Jurkat, Clone E6-1 (cell line): ENCODE measurements at places on chromosomes 1 and 21.

DNA sequence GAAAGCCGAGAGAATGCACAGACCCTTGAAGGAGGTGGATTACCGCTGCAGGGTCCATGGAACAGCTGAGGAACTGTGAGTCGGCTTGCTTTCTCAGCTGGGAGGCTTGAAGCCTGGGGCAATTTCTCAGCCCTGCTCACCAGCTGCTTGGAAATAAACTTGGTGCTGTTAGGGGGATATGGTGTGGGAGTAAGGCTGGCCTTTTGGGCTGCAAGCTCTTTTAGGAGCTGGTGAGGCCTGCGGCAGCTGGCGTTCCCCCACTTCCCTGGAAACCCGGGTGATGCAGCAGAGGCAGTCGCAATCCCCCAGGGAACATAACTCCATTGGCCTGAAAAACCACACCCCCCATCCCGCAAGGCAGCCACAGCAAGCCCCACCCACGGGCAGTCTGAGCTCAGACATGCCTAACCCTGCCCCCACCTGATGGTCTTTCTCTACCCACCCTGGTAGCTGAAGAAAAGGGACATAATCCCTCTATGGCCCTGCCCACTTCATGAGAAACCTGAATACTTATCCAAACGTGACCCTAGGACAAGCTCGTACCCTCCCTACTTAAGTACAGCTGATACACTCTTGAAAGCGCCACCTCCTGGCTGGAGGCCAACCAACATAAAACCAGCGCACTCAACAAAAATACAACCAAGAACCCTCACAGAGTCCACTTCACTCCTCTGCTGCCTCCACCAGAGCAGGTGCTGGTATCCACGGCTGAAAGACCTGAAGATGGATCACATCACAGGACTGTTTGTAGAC lies 1995.8 kb downstream of the NCAM2 start:
- DNase-seq: peak; percentile 1

GRCh38 chr1:32869923-32870614 lies 643 bp downstream of the FNDC5 start:
- DNase-seq: no peak

GRCh38 chr1:89519779-89520358 lies 4.8 kb upstream of the LRRC8B start:
- peak; percentile 47 for DNase-seq

DNA sequence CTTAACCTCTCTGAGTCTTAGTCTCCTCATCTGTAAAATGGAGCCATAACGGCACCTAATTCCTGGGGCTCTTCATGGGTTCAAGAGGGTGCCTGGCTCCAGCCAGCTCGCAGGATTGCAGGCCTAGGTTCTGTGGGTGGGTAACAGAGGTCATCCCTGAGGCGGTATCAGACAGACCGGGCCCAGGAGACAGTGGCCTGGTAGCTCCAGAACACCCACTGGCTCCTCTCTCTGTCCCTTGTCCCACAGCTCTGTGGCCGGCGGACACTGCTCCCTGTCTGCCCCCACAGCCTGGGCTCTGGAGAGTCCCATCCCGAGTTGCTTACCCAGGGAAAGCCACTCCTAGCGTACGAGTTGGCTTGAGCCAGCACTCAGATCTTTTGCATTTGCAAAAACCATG lies 150.3 kb downstream of the PEX14 start:
- DNase-seq: no peak

DNA sequence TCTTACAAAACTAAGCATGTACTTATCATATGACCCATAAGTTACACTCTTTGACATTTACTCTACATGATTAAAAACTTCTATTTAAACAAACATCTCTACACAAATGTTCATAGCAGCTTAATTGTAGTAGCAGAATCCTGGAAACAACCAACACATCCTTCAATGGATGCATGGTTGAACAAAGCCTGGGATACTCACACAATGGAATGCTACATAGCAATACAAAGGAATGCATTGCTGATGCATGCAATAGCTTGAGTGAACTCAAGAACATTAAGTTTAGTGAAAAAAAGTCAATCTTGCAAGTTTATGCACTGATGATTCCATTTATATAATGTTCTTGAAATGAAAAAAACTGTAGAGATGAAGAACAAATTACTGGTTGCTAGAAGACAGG lies 686.9 kb downstream of the LRRIQ3 start:
- no peak for DNase-seq

GRCh38 chr1:64469977-64470664 lies at the start of gene CACHD1:
TSS of gene CACHD1 (plus strand) at chr1:64470129. CDS start at chr1:64470745, 616 bp downstream.
- peak; percentile 62 for DNase-seq

GRCh38 chr1:180800945-180801344 lies 111.8 kb upstream of the KIAA1614 start:
- no peak for DNase-seq

GRCh38 chr1:167718914-167719691 lies 2.7 kb upstream of the MPZL1 start:
- no peak for DNase-seq

DNA sequence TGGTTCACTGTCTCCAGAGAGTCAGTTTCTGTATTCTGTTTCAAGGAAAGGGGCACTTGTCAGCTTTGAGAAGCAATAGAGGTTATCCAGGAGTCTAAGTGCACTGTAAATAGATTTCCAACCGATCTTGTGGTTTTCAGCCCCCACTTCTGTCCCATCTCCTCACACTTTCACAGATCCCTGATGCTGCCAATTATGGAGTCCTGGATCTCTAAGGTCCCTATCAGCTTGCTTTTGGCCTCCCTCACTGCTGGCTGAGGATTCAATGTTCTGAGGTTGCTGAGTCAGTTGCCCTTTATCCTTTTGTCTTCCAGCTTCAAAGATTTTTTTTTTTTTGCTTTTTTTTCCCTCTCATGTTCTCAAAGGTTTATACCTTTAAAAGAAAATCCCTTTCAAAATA lies 98.4 kb downstream of the DIRAS3 start:
- no peak for DNase-seq

GRCh38 chr21:46069166-46069565 lies 28.7 kb upstream of the COL6A2 start:
- DNase-seq: no peak

DNA sequence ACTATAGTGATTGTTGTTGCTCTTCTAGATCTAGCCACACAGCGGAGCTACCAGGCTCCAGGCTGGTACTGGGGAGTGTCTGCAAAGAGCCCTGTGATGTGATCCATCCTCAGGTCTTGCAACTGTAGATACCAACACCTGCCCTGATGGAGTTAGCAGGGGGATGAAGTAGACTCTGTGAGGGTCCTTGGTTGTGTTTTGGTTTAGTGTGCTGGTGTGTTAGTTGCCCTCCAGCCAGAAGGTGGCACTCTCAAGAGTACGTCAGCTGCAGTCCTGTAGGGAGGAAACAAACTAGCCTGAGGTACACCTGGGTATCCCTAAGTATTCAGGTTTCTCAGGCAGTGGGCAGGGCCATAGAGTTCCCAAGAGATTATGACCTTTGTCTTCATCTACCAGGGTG lies 81.2 kb upstream of the TMPRSS2 start:
- DNase-seq: no peak
